ENCODE measurements at places on chromosomes 5 and 9.

DNA sequence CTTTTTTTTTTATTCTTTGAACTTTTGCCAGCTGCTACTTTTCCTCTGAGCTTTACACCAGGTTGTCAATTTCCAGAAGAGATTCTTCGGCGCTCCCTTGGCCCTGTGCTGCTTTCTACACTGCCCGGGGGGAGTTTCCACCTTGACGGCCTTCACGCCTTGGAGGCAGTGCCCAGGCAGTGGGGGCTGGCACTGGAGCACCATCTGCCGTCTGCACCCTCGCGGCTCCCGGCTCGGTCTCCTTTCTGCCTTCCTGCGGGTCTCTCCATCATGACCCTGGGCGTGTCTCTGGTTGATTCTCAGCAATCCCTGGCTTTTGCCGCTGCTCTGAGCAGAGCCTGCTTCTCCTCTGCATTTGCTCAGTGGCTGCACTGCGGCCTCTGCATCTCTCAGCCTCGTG is 2.9 kb downstream of the SLC6A18 start:
- DNase-seq, result peak; percentile 62

DNA sequence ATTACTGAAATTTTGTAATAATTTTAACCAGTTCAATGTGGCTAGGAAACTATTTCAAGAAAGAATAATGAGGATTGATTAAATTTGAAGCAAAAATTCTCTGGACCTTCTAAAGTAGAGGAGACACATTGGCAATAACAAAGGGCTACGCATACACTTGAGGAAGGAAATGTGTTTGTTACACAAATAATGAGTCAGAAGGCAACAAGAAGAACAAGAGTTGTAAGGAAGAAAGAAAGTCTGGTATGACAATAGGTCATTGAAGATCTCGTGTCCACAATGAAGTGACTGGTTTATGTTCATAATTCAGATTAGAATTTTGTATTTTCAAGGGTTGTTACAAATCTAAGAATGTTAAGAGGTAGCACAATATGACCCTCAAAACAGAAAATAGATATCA is 25.8 kb downstream of the ST8SIA4 start:
- no peak for DNase-seq

- DNase-seq, result no peak
Observed at GRCh38 chr5:150490754-150491153, 17.2 kb upstream of the NDST1 start.

DNA sequence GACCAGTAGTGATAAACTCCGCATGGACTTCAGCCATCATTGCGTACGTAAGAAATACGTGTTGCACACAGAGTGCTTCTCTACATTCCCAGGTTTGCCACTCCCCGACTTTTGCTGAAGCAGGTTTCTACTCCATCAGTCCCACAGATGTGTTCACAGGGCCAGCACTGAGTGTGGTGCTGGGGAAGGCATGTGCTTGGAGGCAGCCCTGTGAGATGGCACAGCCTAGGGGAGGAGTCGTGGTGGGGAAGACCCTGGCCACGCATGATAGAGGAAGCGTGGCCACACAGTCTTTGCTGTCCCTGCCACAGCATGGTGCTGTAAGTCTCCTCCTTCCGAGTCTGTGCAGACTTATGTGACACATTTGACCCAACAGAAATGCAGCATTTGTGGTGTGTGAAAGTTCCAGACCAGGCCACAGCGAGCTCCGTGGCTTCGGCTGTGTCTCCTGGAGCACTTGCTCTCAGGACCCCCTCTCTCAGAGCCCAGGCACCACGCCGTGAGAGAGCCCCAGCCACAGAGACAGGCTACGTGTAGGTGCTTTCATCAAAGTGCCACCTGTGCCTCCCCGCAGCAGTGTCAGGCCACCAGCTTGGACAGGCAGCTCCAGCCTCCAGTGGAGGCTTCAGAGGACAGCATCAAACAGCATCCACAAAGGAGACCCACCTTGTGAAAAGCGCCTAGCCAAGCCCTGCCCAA is 197.8 kb downstream of the AUH start:
- no peak for DNase-seq
